ENCODE measurements at places on chromosomes 1 and 21. TPM values are rescaled to one million over a fixed set of nuclear protein-coding genes. Genes with fewer than 3 reads are reported as not detected.

The FAM177B gene
- 1.2 TPM for total RNA-seq

The BARHL2 gene
- total RNA-seq = not detected

The CSF3R gene
- total RNA-seq = 17.5 TPM

The ATP6V1G3 gene
- total RNA-seq = not detected

The RHBDL2 gene
- 1.1 TPM for total RNA-seq

The CNKSR1 gene
- total RNA-seq = 2.1 TPM

The SELENBP1 gene
- total RNA-seq = 32.6 TPM

The LCE1F gene
- not detected for total RNA-seq

The HSF2BP gene
- 0.34 TPM for total RNA-seq
